ENCODE measurements at places on chromosomes 11 and 22. TPM values are rescaled to one million over a fixed set of nuclear protein-coding genes. Genes with fewer than 3 reads are reported as not detected.

The LRRC51 gene
- total RNA-seq: 7.7 TPM

GRCh38 chr22:37623075-37624016 is 14.7 kb downstream of the GGA1 start:
- H3K36me3 ChIP-seq: peaks cover 25% of the 10 kb centered on the region
- no peaks in the 10 kb centered on the region for H3K27me3 ChIP-seq
- no peak overlapping the region for H3K4me3 ChIP-seq
- peaks cover 48% of the 10 kb centered on the region for H3K4me1 ChIP-seq
- DNase-seq: peak; percentile 90

The TBX10 gene
- not detected for total RNA-seq

GRCh38 chr11:1034001-1034400 is 2.5 kb downstream of the MUC6 start:
- H3K4me1 ChIP-seq: no peaks in the 10 kb centered on the region
- no peak overlapping the region for H3K27ac ChIP-seq
- no peaks in the 10 kb centered on the region for H3K36me3 ChIP-seq
- DNase-seq: no peak
- no peaks in the 10 kb centered on the region for H3K27me3 ChIP-seq

DNA sequence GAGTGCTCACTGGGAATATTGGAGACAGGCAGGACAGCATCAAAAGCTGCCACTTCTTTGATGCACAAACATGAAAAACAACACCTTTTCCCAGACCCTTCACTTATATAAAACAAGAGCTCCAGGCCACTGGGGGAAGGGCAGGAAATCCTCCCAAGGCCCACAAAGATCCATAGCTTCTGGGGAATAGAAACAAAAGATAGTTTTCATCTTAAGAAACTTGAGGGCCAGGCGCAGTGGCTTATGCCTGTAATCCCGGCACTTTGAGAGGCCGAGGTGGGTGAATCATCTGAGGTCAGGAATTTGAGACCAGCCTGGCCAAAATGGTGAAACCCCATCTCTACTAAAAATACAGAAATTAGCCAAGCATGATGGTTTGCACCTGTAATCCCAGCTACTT is 15.3 kb downstream of the RTL6 start:
- peaks cover 3% of the 10 kb centered on the region for H3K27me3 ChIP-seq
- H3K4me3 ChIP-seq: no peak overlapping the region
- peaks cover 11% of the 10 kb centered on the region for H3K4me1 ChIP-seq
- no peak for DNase-seq
- H3K27ac ChIP-seq: no peak overlapping the region
- H3K36me3 ChIP-seq: peaks cover under 1% of the 10 kb centered on the region

The KCNJ4 gene
- not detected for total RNA-seq

- DNase-seq: no peak
- no peak overlapping the region for H3K4me3 ChIP-seq
- no peaks in the 10 kb centered on the region for H3K36me3 ChIP-seq
- no peaks in the 10 kb centered on the region for H3K4me1 ChIP-seq
- no peak overlapping the region for H3K27ac ChIP-seq
Observed at GRCh38 chr11:1131033-1131911, 26.5 kb upstream of the MUC5AC start.

- no peaks in the 10 kb centered on the region for H3K4me1 ChIP-seq
- H3K27me3 ChIP-seq: peaks cover 9% of the 10 kb centered on the region
- no peak for DNase-seq
- H3K36me3 ChIP-seq: no peaks in the 10 kb centered on the region
- no peak overlapping the region for H3K27ac ChIP-seq
Observed at GRCh38 chr22:37007651-37008050, 11.6 kb downstream of the TST start.

DNA sequence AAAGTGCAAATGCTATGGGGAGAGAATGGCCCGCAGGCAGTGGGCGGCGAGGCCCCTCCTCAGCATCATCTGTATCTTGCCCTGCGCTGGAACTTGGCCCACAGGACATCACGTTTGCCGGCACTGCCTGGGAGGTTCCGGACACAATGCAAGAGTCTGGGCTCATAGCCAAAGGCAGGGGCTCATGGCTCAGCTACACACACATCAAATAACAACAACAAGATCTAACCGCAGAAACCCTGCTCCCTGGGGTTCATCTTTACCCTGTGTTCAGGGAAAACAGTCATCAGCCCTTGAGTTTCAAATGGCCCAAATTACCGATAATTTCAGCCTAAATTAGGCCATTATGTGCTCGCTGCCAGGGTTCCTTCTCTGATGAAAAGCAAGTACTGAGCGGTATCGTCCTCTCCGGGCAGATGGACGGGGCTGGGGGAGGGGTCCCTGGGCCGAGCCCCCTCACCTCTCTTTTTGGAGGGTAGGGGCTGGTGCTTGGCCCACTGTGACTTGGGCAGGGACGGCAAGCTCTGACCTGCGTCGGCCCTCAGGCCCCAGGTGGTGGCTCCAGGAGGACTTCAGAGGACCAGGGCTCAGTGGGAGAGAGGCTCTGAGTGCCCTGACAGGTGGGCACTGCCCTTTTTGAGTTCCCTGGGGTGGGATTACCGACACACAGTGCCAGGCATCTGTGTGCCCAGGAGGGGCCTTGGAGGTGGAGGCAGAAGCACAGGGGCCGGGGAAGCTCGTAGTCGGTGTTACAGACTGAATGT is 25.0 kb upstream of the GAL start:
- H3K27me3 ChIP-seq: peaks cover 8% of the 10 kb centered on the region
- H3K27ac ChIP-seq: no peak overlapping the region
- no peak overlapping the region for H3K4me3 ChIP-seq
- H3K4me1 ChIP-seq: no peaks in the 10 kb centered on the region
- DNase-seq: no peak

Data from activated CD8-positive, alpha-beta T cell treated with anti-CD3 and anti-CD28 coated beads for 36 hours (primary cell).